ENCODE measurements at places on chromosomes 1 and 21.

DNA sequence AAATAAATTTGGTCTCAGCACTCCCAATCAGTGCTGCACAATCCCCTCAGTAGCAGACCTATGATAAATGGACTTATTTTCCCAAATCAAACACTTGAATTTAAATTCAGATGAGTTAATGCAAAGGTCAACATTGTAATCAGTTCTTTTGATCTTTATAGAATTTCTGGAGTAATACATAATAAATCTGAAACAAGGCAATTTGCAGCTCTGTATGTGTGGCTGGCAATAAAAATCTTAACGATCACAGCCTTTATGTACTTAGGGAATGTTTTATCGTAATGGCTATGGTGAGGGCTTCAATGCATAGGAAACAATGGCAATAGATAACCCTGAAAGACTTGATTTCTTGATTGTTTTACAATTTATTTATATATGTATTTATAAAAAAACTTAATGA, 91.4 kb downstream of the GPATCH2 start:
- no peak for DNase-seq

DNA sequence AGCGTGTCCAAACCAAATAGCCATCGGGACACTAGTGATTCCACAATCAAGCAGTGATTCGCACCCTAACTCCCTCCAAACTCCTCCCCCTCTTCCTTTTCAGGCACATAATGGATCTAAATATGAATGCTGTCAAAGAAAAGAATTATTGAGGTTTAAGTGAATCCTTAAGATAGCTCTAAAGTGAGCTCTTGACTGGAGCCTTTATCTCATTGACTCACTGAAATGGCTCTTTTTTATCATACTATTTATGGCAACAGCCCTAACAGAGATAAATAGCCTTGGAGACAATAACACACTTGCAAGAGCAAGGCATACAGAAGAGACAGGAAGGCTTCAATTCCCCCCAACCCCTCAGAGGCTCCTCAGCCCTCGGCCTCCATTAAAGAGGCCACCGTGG, 143.3 kb downstream of the PLXNA2 start:
- no peak for DNase-seq

GRCh38 chr1:162568802-162569201, 7.3 kb downstream of the UAP1 start:
- no peak for DNase-seq

DNA sequence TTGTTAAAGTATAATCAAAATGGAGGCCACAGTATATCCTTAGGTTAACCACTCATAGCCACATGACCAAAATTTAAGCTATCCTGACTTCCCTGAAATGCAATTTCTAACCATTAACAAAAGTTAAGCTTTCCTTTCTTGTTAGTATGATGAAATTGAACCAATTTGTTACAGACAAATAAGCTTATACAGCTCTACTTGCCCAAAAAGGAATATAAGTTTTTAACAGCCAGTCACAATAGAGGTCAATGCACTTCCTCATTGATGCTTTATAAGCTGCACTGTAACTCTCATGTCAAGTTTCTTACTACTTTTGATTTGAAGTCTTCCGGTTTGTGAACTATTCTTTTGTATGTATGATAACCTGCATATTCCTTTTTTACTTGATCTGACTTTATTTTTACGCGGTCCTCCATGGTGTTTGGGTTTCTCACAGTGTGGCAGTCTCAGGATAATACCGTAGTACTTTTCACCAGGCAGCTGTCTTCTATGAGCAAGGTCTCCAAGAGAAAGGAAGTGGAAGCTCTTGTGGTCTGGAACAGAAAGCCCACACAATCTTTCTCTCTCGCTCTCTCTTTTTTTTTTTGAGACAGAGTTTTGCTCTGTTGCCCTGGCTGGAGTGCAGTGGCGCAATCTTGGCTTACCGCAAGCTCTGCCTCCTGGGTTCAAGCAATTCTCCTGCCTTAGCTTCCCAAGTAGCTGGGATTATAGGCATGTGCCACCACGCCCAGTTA, 331.6 kb downstream of the SRGAP2C start:
- no peak for DNase-seq

- no peak for DNase-seq
Observed at GRCh38 chr21:45318556-45319404, 31.1 kb upstream of the POFUT2 start.

- DNase-seq: no peak
Observed at GRCh38 chr1:204206121-204206520, 7.7 kb downstream of the GOLT1A start.

- no peak for DNase-seq
Observed at GRCh38 chr1:153030895-153031294, at the start of gene SPRR1B. TSS of gene SPRR1B (plus strand) at chr1:153031203. CDS start at chr1:153032346, 1,143 bp downstream.

- DNase-seq: no peak
Observed at GRCh38 chr1:216420746-216421145, 2.5 kb downstream of the USH2A start.

- DNase-seq: no peak
Observed at GRCh38 chr1:43557744-43558245, 27.1 kb downstream of the PTPRF start.

All from frontal cortex (tissue), 4 donors.